Natural killer cell treated with Interleukin-12 subunit alpha and Interleukin-12 subunit beta and Interleukin-15 and Interleukin-18, amount 100 ng/mL, for 72 hours (primary cell): ENCODE measurements at places on chromosomes 1 and 21. TPM values are rescaled to one million over a fixed set of nuclear protein-coding genes. Genes with fewer than 3 reads are reported as not detected.

ADAM30 gene
- not detected for total RNA-seq

OR2L3 gene
- not detected for total RNA-seq

GJC2 gene
- total RNA-seq, result 2.1 TPM

CLDN14 gene
- not detected for total RNA-seq

RPTN gene
- not detected for total RNA-seq
